Brain microvascular endothelial cell (primary cell): ENCODE measurements at places on chromosomes 13 and 19.

GRCh38 chr13:30307194-30307970 lies at the start of gene KATNAL1:
TSS of gene KATNAL1 (minus strand) at chr13:30307551. CDS start at chr13:30283777, 23,774 bp downstream.
- peak; percentile 52 for DNase-seq

DNA sequence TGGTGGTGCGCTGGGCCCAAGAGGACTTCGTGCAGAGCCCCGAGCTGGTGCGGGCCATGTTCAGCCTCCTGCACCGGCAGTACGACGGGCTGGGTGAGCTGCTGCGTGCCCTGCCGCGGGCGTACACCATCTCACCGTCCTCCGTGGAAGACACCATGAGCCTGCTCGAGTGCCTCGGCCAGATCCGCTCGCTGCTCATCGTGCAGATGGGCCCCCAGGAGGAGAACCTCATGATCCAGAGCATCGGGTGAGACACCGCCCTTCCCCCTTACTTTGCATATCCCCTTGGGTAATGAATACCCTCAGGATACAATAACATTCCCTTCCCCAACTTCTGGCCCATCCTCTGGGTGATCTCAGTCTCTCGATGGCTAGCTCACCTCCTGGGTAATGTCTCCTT lies 60.9 kb downstream of the RYR1 start:
- no peak for DNase-seq

DNA sequence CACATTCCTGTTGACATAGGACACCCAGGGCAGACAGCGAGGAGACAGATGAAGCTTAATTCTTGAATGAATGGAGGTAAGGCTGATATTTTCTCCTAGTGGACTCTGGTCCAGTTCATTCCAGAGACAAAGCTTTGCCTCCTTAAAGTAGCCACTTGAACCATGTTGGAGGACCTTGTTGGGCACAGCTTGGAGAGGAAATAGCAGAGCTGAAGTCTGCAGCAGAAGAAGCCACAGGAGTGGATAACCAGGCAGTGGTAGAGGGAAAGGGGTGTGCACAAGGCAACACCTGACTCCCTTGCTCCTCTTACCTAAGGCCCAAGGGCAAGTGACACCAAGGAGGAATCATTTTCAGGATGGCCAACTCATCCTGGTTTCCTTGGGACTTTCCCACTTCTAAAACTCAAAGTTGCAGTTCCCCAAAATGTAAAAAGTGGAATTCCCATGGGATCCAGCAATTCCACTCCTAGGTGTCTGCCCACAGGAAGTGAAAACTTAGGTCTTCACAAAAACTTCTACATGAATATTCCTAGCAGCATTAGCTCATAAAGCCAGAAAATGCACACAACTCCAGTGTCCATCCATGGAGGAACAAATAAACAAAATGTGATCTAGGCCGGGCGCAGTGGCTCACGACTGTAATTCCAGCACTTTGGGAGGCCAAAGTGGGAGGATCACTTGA lies 6.6 kb upstream of the RFX2 start:
- DNase-seq: no peak

DNA sequence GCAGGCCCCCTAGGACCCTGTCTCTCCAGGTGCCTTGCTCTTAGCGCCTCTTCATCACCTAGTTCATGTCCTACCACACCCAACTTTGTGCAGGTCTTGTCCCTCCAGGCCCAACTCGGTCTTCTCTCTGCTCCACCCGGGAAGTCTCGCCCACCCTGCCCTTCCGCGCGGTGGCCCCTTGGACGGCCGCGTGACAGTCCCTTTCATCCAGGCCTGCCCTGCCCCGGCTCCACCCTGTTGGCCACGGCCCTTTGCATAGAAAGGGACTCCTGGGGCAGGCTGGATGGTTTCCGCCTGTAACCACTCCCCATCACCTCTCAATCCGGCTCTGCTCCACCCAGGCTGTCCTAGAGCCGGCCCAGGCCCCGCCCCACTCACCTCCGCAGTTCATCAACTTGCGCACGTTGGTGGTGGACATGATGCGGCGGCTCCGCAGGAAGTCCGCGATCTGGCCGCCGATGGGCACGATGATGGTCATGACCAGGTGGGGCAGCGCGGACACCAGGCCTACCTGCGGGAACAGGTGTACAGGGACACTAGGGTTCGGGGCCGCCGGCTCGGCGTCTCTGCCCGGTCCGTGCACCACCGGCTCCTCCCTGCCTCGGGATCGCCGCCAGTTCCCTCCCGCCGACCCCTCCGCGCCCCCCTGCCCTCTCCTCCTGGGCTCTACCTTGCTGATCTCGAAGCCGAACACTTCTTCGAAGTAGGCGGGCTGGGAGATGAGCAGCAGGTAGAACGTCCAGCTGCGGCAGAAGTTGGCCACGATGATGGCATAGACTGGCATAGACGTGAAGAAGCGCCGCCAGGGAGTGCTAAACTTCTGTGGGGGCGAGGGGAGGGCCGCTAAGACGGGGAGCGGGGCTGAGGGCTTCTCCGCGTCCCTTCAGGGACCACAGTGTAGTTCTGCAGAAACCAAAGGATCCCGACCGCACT lies 7.2 kb downstream of the GFY start:
- no peak for DNase-seq

DNA sequence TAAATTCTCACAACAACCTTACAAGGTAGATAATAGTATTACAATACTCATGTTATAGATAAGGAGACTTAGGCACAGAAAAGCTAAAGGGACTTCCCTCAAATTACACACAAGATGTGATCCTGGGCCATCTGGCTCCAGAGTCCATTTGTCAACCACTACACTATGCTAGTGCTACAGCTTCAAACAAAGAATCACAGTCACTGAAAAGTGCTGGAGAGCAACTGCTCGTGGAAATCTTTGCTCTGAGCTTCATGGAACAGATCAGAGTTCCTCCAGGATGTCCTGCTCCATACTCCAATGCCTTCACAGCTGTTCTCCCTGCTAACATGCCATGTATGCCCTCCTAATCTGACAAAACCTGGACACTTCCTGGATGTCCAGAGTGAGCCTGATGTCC lies 271.2 kb downstream of the ENOX1 start:
- DNase-seq: no peak

DNA sequence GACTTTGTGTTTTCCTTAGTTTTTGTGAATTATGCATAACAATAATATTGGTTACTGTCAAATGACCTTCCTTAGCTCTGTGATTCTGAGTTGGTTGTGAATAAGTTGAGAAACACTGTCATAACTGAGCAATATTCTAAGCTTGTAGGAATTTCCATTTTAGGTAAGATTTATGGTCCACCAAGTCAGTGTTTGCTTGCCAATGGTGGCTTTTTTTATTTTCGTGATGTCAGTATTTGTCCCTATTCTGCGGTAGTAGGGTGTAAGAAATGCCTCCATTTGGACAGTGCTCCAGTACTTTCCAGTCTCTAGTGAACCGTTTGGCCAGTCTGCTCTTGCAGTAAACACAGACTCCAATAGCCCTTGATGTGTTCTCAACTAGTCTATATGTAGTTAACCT lies 94.7 kb downstream of the FRY start:
- DNase-seq: no peak

DNA sequence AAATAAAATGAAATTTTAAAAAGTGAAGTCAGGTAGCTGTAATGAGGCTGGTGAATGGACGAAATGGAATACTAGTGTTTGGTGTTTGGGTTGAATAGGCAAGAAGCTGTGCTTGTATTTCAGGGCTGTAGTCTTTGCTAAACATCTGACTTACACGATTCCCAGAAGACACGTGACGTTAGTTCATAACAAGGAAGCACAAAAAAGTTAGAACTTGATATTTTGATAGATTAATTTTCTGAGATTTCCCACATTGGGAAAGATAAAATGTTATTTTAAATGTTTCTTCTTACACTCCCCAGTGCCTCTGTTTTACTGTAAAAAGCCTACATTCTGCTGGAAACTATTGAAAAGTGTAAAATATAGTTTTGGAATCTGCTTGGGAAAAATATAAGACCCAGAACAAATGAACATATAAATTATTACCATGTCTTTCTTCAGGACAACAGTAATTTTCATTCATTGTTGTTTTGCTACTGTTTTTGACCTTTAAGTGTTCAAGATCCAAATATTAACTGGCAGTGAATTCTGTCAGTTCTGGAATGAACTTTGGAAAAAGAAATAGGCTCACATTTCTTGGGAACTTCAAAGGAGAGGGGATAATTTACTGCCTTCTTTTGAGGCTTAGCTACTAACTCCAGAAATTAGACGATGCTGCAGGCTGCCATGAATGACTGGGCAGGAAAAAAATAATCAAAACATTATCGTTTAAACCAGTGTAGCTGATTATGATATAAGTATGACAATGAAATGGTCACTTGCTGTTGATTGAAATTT lies 241.3 kb downstream of the SLITRK6 start:
- no peak for DNase-seq

DNA sequence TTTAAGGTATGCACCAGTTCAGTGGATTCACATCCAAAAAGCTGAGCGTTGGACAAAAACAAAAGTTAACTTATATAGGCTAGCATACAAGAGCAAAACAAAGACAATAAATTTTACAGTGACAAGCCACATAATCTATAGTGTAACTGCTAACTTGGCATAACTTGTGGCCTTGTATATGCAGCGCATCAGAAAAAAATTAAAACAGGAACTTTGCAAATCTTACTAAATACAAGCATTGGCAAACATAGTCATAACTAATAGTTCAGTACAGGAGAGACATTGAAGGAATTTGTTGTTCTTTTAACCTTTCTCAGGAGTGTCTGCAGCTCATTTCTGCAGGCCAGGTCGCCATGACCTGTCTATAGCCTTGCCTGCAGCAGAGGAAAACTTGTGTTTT lies 54.6 kb downstream of the OR10H4 start:
- DNase-seq: no peak

- DNase-seq: no peak
Observed at GRCh38 chr19:21483589-21484170, 21.7 kb upstream of the ZNF429 start.

DNA sequence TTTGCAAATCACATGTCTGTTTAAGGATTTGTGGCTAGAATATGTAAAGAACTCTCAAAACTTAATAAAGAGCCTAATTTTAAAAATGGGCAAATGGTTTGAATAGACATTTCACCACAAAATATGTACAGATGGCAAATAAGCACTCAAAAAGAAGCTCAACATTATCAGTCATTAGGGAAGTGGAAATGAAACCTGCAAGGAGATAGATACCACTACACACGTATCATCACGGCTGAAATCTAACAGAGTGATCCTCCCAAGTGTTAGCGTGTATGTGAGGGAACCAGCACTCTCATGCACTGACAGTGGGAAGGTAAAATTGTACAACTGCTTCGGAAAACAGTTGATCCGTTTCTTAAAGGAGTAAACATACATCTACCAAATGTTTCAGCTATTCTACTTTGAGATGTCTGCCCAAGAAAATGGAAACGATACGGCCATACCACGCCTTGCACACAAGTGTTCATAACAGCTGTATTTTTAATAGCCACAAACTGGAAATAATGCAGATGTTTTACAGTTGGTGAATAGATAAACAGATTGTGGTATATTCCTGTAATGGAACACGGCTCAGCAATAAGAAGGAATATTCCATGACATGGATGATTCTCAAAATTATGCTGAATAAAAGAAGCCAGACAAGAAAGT lies 14.5 kb downstream of the ARHGEF7 start:
- no peak for DNase-seq

- DNase-seq: no peak
Observed at GRCh38 chr19:34601071-34601470, 75.9 kb downstream of the SCGB2B2 start.

DNA sequence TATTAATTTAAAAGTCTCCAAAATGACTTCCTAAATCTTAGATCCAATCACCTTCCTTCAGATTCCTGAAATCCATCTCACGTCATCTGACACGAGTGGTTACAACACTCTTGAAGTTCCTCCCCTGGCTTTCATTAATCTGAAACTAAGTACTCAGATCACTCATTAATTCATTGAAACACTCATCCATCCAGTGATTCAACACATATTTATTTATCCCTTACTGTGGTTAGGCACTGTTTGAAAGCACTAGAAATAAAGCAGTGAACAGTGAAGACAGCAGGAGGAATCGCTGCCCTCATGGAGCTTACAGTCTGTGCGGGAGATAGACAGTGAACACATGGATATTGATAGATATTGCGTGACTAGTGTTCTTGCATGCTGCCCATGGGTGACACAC lies 472.4 kb downstream of the DCT start:
- DNase-seq: no peak

DNA sequence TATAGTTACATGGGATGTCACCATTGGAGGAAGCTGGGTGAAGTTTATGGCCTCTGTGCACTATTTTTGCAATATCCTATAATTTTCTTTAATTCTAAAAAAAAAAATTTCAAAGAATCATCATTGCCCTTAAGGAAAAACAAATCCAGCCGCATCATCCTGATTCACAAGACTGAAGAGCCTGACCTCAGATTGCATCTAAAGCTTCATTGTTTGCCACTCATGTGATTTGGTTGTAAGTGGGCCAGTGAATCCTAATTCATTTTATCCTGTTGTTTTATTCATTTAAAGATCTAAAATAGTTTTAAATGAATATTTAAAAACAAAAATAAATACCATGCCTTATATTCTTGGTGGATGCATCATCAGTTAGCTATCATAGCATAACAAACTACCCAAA lies 504.5 kb downstream of the TBC1D4 start:
- DNase-seq: no peak

DNA sequence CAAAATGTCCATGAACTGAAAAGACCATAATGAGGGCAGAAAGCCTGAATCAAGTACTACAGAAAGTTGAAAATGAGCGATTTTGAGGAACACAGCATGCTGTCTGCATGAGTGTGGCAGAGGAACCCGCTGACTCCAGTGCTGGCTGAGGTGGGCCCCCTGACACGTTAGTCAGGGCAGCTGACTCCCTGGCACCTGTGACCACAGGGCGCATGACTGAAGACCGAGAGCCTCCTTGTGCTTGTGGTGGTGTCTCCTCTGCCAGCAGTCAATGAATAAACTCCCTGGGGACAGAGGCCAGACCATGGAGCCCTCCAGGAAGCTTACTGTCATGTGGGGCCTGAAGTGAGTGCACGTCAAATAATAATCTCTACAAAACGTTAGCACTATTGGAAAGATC lies 38.4 kb upstream of the VSTM2B start:
- no peak for DNase-seq

DNA sequence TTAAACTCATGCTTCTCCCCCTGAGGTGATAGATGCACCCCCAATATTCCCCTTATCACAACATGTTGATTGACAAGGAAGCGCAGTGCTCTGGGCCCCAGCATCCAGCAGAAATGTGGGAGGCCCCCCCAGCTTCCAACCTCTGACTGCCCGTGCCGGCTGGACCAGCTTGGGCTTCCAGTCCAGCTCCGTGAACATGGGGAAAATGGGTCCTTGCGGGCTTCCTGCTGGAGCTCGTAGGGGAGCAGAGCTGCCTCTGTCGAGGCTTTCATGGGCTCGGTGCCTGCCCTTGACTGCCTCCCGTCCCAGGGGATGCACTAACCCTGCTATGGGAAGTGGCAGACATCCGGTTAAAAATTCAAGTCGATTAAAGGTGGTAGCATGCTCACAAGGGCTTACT lies 188.9 kb downstream of the COL4A1 start:
- DNase-seq: no peak

- no peak for DNase-seq
Observed at GRCh38 chr19:45790942-45791341, 1.7 kb downstream of the DMWD start.

DNA sequence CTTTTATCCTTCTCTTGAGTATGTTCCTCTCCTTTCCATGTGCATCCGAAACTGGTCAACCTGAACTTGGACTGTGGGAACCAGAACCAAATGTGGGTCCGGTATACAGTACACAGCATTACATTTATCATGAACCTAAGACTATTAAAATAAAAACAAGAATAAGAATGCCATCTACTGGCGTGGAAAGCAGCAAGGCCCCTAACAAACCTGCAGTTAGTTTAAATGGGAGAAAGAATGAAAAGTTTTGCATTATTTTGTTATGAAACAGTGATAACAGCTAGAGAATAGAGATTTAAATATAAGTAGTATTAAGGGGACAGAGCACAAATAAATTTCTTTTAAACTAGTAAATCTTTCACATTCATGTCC lies 159.5 kb downstream of the RBM26 start:
- DNase-seq: no peak
